ENCODE measurements at places on chromosomes 13 and 19.

DNA sequence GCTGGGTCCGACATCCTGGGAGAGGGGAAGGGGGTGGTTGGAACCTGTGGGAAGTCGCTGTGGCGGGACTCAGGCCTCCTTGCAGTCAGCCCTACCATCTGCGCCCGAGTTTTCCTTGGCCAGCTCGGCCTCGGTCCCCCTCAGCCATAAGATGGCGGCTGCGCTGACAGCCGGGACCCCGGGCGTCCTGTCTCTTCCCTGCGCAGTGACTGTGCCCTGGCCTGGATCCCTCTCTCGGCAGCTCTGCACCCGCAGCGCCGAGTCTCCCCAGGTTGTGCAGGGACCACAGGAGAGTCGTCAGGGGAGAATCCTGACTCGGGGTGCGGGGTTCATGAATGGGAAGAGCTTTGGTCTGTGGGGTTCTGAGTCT, 345 bp downstream of the ZNF257 start:
- DNase-seq = peak; percentile 29

GRCh38 chr13:82803341-82803740, 1078.9 kb downstream of the SLITRK1 start:
- no peak for DNase-seq

- DNase-seq = peak; percentile 49
These were observed 11.4 kb upstream of the IGFL1 start for GRCh38 chr19:46218160-46218559.

- DNase-seq = peak; percentile 34
These were observed 6.1 kb upstream of the KANK2 start for GRCh38 chr19:11203194-11204075.

DNA sequence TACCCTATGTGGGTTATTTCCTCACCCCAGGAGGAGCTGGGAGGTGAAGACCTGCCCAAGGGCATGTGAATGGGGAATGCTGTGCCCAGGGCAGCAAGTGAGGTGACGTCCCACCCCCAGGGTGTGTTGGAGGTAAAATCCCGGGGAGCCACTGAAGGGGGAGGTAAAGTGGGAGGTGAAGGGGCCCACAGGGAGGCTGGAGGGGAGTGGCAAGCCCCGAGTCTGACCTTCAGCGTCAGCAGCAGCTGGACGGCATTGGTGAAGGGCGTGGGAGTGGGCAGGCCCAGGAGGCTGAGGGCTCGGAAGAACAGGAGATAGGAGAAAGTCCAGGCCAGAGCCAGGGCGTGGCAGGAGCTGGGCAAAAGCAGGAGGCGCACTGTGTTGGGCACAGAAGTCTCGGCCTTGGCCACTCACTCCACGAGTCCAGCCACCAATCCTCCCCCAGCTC, 2.4 kb downstream of the MBOAT7 start:
- DNase-seq = no peak

- DNase-seq = no peak
These were observed 164.2 kb downstream of the DLEU7 start for GRCh38 chr13:50679321-50679720.

- no peak for DNase-seq
These were observed 242.6 kb downstream of the NDFIP2 start for GRCh38 chr13:79723519-79724024.

GRCh38 chr19:8900421-8900820, 68.2 kb downstream of the MBD3L1 start:
- DNase-seq = no peak

- DNase-seq = no peak
These were observed 240.0 kb downstream of the GPC6 start for GRCh38 chr13:93466502-93467036.

DNA sequence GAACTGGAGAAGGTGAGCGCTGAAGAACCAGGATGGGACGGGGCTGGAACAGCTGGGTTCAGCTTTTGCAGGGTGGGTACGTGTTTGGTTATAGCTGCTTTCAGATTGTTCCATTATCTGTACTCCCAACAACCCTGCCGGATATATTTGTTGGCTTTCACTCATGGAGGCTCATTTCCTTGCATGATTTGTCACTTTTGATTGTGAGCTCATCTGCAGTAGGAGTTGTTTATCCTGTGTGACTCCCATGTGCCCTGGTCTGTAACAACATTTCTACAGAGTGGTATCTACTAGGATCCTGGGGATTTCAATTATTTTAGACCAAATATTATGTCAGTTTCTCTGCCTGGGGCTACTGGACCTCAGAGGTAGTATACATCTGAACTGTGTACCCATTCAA, 5.4 kb downstream of the ARL11 start:
- DNase-seq = no peak

- no peak for DNase-seq
These were observed 6.7 kb downstream of the ERCC5 start for GRCh38 chr13:102852556-102852955.
